ENCODE measurements at places on chromosomes 7 and 10.

DNA sequence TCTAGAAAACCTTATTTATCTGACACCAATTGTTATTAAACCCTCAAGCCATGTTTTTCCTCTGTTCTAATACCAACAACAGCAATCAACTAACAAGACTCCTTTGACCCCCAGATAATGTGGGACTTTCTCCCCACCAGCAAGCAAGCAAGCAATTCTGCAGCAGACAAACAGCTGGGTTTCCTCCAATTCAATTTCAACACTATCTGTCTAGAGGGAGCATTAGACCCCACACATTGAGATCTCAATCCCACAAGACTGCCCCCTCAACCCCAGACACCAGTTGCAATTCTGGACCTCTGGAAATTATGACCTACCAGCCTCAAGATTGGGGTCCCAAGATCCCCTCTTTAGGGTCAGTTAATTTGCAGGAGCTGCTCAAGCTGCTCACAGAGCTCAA, 89.4 kb upstream of the TMEM26 start:
- H3K4me3 ChIP-seq: no peak overlapping the region
- H3K27me3 ChIP-seq: peaks cover 3% of the 10 kb centered on the region
- H3K4me1 ChIP-seq: no peaks in the 10 kb centered on the region
- no peaks in the 10 kb centered on the region for H3K36me3 ChIP-seq
- no peak for DNase-seq

GRCh38 chr10:123245264-123245663, 91.1 kb downstream of the BUB3 start:
- no peak overlapping the region for H3K4me3 ChIP-seq
- no peaks in the 10 kb centered on the region for H3K36me3 ChIP-seq
- H3K4me1 ChIP-seq: peaks cover 25% of the 10 kb centered on the region
- H3K27ac ChIP-seq: no peak overlapping the region

DNA sequence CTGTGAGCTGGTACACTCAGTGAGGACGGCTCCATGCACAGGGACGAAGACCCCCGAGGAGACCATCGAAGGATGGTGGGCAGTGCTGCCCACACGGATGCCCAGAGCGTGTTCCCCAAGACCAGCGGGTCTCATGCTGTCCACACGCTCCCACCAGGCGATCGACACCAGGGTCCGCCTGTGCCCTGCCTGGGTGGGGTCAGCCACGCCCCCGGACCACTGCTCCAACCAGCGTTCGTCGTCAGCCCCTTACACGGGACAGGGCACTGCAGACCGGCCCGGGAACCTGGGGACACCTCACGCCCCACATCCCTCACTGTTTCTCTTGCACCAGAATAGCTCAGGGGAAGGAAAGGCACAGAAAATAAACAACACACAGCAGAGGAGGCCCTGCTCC, 223.5 kb downstream of the DNAJB6 start:
- H3K27ac ChIP-seq: no peak overlapping the region
- no peaks in the 10 kb centered on the region for H3K27me3 ChIP-seq
- DNase-seq: no peak
- H3K4me3 ChIP-seq: no peak overlapping the region
- H3K4me1 ChIP-seq: no peaks in the 10 kb centered on the region

- no peaks in the 10 kb centered on the region for H3K4me1 ChIP-seq
- DNase-seq: no peak
- H3K36me3 ChIP-seq: no peaks in the 10 kb centered on the region
- H3K4me3 ChIP-seq: no peak overlapping the region
These were observed 85.2 kb upstream of the CACNA2D1 start for GRCh38 chr7:82528577-82529310.

- H3K27me3 ChIP-seq: no peaks in the 10 kb centered on the region
- peaks cover 18% of the 10 kb centered on the region for H3K36me3 ChIP-seq
- no peak overlapping the region for H3K27ac ChIP-seq
- H3K4me1 ChIP-seq: peaks cover 73% of the 10 kb centered on the region
- no peak for DNase-seq
These were observed 14.9 kb downstream of the HIPK2 start for GRCh38 chr7:139762886-139763285.

GRCh38 chr7:81833401-81833800, 63.6 kb upstream of the HGF start:
- no peaks in the 10 kb centered on the region for H3K27me3 ChIP-seq
- no peak overlapping the region for H3K27ac ChIP-seq
- no peaks in the 10 kb centered on the region for H3K4me1 ChIP-seq

GRCh38 chr7:116305485-116306408, 95.4 kb downstream of the TES start:
- no peaks in the 10 kb centered on the region for H3K4me1 ChIP-seq
- no peak for DNase-seq

DNA sequence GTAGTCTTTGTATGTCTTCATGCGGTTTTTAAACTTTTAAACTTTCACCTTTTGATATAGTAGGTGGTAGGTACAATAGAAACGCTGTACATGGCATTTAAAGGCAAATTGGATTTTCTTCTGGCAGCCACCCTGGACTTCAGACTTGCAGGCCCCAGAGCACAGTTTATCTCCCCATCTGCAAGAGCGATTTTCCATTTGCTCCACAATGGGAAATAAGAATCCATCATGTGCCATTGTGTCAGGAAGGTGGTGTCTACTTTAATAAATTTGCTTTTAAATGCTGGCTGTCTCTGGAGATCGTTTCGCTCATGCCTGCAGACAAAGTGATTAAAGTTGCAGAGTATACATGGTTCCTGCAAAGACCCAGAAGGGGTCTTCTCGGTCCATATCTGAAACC, 38.9 kb downstream of the UNC5B start:
- no peaks in the 10 kb centered on the region for H3K27me3 ChIP-seq
- H3K27ac ChIP-seq: no peak overlapping the region
- no peaks in the 10 kb centered on the region for H3K4me1 ChIP-seq
- H3K4me3 ChIP-seq: no peak overlapping the region
- no peaks in the 10 kb centered on the region for H3K36me3 ChIP-seq

DNA sequence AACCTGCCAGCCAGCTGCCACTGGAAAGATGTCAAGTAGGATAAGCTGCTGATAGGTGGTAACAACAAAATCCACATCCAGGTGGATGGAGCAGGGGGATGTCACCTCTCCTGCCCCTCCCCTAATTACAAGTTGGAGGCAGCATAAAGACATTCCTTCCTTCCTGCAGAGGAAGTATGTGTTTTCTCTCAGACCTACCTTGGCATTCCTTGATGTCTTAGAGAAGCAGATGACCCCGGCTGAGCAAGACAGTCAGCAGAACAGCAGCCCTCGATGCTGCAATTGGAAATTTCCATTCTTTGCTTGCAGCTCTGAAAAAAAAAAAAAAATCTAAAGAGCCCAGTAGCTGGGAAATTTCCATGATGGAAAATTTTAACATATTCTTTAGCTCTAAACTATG, 137.5 kb upstream of the MKLN1 start:
- peaks cover 2% of the 10 kb centered on the region for H3K36me3 ChIP-seq
- H3K27me3 ChIP-seq: no peaks in the 10 kb centered on the region
- no peak for DNase-seq
- H3K4me1 ChIP-seq: peaks cover 53% of the 10 kb centered on the region

DNA sequence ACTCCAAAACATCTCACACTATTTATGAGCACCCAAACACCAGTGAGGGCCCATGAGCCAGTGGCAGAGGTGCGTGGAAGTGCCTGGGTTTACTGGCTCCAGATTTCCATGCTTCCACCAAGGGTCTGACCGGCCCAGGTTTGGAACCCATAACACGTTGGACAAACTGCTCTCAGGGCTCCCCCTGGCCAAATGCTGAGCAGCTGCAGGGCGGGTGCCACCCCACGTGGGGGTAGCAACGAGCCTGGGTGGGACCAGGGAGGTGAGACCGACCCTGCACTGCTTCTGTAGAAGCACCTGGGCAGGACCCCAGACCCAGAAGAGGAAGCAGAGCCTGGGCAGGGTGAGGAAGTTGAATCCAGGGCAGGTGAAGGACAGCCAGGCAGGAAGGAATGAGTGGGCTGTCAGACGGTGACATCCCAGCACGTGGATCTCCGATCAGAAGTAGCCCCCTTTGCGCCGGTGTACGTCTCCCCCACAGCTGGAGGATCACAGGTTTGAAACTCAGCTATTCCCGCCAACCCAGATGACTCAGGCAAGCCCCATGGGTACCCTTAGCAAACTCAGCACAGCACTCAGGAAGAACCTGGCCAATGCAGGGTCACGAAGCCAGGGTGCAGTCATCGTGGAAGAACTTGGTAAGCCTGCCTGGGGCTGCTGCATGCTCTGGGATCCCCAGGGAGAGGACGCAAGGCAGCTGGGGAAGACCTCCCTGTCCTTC, 100.4 kb upstream of the DDC start:
- H3K4me3 ChIP-seq: no peak overlapping the region
- H3K27ac ChIP-seq: peak overlapping the region; percentile 66
- H3K36me3 ChIP-seq: no peaks in the 10 kb centered on the region
- H3K27me3 ChIP-seq: peaks cover 6% of the 10 kb centered on the region

DNA sequence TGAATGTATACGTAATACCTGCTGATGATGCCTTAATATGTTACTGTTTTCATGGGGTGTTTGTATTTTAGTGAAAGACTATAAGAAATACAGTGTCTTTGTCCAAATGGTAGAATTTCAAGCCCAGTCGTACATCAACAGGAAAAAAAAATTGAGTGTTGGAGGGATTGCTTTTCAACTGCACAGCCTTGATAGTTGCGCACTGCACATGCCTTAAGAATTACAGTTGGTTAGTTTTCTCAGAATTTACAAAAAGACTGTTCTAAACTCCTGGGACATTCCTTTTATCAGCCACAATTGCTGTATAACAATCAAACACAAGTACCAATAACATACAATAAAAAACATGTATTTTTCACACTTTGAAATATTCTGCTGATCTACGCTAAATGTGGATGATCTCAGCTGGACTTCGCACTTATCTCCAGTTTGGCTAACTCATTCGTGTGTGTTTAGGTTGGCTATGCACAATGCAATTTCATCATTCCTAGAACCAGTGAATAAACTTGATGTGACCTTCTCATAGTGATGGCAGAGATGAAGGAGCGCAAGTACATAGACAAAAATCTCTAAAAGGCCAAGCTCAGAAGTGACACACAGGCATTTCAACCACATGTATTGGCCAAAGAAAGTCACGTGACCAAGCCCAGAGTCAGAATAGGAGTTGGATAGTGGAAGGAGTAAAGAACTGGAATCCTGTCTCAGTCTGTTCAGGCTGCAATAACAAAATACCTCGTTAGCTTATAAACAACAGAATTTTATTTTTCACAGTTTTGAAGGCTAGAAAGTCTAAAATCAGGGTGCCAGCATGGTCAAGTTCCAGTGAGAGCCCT, 152.3 kb downstream of the IPMK start:
- no peaks in the 10 kb centered on the region for H3K4me1 ChIP-seq
- DNase-seq: no peak
- H3K36me3 ChIP-seq: no peaks in the 10 kb centered on the region
- H3K27ac ChIP-seq: no peak overlapping the region
- H3K4me3 ChIP-seq: no peak overlapping the region
